ENCODE measurements at places on chromosomes 2 and 18.

GRCh38 chr2:78865667-78866066 is 159.8 kb upstream of the REG3G start:
- no peak for DNase-seq

GRCh38 chr2:23002234-23002633 is 382.7 kb upstream of the KLHL29 start:
- DNase-seq = no peak

DNA sequence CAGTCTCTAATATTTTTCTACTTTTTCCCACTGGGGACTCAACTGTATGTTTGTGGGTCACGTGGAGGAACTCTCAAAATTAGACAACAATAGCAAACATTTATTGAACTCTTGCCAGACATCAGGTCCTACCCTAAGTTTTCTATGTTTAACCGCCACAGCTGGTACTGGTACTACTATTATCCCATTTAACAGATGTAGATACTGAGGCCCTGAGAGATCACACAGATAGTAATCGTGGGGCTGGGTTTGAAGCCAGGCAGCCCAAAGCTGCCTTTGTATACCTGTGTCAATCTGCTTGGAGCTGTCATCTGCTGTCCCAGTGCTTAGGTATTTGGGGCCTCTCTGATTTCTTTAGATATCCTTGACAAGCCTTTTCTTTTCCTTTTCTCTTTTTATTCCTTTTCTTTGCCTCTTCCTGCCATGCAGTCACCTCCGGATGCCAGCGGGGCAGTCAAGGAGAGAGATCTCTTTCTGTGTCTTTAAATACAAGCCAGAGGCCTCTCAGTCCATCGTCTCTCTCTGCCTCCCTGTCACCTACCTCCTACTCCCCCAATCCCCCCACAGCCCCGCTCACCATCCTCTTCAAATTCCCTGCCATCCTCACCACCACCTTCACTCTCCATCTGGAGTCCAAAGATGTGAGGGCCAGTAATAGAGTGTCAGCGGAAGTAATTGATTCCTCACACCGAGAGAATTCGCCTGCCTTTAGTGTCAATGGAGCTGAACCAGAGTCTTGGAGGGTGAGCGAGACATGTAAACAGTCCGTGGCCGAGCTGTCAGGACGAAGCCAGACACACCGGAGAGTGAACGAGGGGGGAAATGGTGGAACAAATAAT is 23.4 kb downstream of the NRP2 start:
- no peak for DNase-seq

GRCh38 chr2:3482363-3482821 is 36.9 kb downstream of the ADI1 start:
- no peak for DNase-seq

DNA sequence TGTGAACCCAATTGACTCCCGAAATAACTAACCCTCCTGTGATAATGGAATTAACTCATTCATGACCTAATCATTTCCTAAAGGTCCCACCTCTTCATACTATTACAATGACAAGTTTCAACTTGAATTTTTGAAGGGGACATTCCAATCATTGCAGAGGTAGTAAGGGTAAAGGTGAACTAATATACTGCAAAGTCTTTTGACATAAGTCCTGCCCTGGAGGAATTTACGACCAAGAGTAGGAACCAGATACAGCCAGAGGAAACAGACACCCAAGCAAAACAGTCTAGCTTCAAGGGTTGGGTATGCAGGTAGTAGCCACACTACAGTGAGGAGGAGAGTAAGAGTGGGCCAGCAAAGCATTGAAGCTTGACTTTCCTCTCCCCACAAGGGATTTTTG is 1.2 kb upstream of the SRBD1 start:
- DNase-seq = no peak

DNA sequence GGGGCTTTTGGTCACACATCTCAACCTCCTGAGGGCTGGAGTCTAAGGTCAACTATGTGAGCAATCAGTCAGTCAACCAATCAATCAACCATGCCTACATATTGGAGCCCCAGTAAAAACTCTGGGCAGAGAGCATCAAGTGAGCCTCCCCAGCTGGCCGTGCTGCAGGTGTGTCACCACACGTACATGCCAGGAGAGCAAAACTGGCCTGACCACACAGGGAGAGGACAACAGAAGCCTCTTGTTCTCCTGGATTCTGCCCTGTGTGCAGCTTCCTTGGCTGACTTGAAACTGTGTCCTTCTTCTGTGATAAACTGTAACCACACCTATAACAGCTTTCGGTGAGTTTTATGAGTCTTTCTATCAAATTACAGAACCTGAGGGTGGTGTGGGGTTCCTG is 25.9 kb downstream of the GPR35 start:
- DNase-seq = no peak

DNA sequence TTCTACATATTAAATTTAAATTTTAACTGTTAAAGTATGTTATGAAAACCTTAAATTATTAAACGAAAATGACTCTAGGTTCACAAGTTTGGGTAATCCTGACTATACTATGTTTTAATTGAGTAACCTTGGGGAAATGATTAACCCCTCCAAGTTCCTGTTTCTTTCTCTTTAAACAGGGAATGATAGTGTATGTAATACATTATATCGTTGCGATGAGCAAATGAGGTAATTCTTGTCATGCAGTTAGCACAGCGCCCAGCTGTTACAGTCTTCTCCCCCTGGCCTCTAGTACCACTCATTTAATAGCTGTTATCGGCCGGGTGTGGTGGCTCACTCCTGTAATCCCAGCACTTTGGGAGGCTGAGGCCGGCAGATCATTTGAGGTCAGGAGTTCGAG is 80.4 kb downstream of the MTA3 start:
- DNase-seq = no peak

DNA sequence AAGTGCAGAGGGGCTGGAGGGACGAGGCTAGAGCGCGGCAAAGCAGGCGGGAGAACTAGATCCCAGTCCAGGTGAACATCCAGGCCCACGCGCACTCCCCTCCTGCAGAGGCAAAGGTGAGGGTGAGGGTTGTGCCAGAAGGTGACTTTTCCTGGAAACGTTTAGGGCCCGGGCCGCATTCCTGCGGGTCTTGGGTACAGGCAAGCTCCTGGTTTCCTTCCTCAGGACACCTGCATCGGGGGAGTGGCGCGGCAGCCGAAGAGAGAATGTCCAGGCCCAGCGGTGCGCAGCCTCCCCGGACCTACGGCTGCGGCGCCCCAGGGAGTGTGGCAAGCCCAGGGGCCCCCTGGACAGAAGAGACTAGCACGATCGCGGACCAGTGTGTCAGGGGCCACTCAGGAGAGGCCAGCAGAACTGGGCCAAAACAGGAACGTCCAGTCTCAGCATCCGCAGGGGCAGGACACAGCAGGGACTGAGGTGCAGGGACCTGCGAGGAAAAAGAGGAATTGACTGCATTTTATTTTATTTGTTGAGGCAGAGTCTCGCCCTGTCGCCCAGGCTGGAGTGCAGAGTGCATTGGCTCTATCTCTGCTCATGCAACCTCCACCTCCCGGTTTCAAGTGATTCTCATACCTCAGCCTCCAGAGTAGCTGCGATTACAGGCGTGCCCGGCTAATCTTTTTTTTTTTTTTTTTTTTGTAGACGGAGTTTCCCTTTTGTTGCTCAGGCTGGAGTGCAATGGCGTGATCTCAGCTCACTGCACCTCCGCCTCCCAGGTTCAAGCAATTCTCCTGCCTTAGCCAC is 8.7 kb upstream of the IMPA2 start:
- no peak for DNase-seq

GRCh38 chr2:161088658-161089350 is 71.4 kb upstream of the TANK start:
- no peak for DNase-seq

DNA sequence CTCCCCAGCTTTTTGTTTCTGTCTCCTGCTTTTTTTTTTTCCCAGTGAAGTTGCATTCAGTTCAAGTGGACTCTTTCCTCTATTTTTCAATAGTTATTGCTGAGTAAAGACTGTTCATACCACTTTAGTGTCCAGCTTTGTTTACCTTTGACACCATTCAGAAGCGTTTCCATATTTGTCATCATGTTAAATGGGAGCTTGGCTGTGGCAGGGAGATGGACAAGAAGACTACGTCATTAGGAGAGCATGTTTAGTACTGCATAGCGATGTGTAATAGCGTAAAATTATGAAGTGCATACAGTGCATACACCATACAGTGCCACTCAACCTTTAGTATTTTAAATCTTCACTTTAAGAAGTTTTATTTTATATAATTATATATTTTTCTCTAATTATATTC is 655.9 kb downstream of the DCC start:
- no peak for DNase-seq

DNA sequence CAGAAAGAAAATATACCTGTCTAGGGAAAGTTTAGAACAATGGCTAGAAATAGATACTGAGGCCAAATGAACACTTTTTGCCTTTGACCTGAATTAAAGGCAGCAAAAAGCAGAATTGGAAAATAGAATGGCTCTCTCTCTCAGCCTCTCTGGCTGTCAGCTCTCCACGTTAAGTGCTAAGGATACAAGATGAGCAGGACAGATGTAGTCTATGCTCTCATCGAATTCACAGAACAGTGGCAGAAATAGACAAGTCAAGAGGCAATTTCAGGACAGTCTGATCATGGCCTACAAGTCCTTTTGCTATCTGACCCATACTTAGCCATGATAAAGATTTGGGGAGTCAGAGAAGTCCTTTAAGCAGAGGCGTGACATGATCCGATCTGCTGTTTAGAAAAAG is 120.2 kb upstream of the CREB1 start:
- DNase-seq = no peak

DNA sequence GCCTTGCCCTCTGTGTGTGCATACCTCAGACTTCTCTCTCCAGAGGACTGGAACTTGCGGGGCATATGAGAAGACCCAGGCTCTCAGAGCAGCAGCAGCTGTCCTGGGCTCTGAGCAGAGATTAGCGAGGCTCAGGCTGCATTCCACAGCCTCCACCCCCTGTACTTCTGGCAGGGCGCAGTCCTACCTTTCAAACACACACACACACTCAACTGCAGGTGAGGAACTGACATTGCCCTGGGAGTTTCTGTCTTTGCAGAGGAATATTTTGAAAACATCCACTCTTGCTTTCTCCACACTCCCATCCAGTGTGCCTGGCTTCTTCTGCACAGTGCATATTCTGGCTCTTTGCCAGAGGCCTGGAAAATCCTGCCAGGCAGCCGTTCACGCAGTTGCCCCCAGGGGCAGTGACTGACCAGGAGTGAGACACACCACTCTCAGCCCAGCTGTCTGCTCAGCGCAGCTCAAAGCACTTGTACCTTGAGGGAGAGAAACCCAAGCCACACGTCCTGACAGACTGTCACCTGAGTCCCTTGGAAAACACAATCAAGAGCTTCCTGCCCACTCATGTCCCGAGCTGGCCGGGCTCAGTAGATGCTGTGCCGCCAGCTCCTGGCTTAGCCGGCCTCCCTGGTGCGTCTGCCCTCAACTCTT is 460.8 kb downstream of the RNF144A start:
- peak; percentile 53 for DNase-seq

DNA sequence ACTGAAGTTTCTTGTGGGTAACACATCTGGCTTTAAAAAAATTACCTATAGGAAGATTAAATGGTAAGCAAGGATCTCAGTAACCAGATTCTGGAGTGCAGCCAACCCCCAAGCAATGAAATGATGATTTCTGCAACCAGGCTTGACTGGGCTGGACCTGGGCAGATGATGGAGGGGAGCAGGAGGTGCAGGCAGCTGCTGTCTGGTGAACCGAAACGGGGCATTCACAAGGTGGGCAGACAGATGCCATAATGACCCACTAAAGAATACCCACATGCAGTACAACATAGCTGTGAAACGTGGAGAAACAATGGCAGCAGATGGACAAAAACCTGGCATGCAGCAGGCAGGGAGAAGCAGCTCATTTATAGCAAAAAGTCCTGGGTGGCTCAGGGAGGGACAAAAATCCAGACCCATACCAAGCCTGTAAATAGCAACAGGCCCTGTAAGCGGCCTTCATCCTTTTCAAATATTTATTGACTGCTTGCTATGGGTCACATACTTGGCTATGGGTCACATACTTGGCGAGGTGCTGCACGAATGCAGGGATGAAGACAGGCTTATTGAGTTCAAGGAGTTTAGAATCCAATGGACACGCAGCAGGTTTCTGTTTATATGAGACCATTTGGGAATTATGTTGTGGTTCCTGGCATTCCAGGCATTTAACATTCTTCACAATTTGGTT is 244.7 kb downstream of the HRH4 start:
- no peak for DNase-seq

DNA sequence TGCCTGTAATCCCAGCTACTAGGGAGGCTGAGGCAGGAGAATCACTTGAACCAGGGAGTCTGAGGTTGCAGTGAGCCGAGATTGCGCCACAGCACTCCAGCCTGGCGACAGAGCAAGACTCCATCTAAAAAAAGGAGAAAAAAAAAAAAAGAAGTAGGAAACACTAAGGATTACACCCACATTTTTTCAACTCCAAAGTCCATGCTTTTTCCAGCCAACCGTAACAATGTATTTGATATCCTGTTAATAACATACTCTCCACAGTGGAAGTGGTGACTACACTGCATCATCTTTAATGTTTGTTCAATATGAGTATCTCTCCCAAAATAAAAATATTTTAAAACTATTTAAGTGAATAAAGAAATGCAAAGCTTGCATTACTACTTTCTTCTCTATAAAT is 481.6 kb upstream of the ACVR2A start:
- no peak for DNase-seq

DNA sequence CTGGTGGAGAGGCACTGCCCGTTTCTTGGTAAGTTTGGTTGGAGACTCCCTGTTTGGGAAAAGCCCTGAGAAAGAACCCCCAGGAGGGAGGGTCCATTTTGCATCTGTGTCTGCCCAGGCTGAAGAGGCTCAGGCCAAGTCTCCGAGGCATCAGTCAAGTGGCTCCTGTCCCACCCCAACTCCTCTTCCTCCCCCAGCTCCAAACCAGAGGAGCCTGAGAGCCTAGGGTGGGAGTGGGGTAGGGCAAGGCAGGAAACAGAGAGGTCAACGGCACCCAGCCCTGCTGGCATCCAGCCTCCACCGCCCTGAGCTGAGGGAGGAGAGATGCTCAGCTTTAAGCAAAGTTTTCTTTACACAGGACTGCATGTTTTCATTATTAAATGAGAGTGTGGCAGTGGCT is 38.2 kb downstream of the CYP27C1 start:
- no peak for DNase-seq

- peak; percentile 52 for DNase-seq
Observed at GRCh38 chr2:183010112-183010511, 28.1 kb downstream of the NCKAP1 start.

DNA sequence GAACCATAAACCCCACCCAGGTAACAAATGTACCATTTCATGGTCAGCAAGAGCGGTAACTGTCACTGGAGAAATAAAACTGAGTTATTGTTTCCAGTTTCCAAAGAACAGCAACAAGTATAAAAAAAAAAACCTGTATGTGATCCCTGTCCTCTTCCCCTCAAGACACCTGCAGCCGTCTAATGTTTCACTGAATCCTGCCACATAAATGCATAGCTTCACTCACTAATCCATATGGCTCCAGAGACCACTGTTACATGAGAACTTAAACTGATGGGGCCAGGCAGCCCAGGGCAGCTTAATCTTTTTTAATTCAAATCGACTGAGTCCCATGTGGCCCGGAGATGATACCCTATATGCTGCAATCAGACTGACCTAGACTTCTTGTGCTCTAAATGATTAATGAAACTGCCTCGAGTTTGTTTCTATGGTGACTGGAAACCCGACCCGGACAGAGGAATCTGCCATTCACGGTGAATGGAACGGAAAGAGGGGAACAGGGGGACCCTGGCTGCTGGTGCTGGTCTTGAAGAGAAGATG is 60.9 kb upstream of the SIX2 start:
- peak; percentile 82 for DNase-seq

- no peak for DNase-seq
Observed at GRCh38 chr2:165679621-165680020, 114.4 kb downstream of the GALNT3 start.

All from left kidney (tissue), 8 donors.